ENCODE measurements at places on chromosomes 16 and 17. TPM values are rescaled to one million over a fixed set of nuclear protein-coding genes. Genes with fewer than 3 reads are reported as not detected.

FSCN2 gene
- 1.5 TPM for total RNA-seq

KRT13 gene
- total RNA-seq = not detected

SCARF1 gene
- 289 TPM for total RNA-seq

CACNG4 gene
- total RNA-seq = 0.33 TPM

HCRT gene
- not detected for total RNA-seq

E2F4 gene
- total RNA-seq = 113 TPM

DNA sequence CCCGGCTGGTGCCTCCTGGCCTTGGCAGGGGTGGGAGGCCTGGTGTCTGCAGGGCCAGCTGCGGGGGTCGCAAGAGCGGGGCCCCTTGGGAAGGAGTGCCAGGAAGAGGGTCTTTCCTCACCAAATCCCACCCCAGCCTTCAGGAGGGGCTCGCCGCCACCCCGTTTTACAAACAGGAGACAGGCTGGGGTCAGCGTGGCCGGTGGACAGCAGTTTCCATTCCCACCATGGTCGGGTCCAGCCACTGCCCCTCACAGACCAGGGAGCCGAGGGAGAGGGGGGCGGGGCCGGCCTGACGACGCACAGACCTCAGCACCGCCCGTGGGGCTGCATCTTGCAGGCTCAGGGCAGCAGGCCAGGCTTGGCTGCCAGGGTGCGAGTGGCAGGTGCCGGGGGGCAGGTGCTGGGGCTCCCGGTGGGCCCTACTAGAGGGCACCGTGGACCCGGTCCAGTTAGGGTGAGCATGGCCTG lies 7.6 kb downstream of the CBFA2T3 start:
- DNase-seq = no peak
- H3K4me3 ChIP-seq = no peak overlapping the region
- no peaks in the 10 kb centered on the region for H3K36me3 ChIP-seq
- peaks cover 4% of the 10 kb centered on the region for H3K27me3 ChIP-seq
- no peaks in the 10 kb centered on the region for H3K4me1 ChIP-seq

DNA sequence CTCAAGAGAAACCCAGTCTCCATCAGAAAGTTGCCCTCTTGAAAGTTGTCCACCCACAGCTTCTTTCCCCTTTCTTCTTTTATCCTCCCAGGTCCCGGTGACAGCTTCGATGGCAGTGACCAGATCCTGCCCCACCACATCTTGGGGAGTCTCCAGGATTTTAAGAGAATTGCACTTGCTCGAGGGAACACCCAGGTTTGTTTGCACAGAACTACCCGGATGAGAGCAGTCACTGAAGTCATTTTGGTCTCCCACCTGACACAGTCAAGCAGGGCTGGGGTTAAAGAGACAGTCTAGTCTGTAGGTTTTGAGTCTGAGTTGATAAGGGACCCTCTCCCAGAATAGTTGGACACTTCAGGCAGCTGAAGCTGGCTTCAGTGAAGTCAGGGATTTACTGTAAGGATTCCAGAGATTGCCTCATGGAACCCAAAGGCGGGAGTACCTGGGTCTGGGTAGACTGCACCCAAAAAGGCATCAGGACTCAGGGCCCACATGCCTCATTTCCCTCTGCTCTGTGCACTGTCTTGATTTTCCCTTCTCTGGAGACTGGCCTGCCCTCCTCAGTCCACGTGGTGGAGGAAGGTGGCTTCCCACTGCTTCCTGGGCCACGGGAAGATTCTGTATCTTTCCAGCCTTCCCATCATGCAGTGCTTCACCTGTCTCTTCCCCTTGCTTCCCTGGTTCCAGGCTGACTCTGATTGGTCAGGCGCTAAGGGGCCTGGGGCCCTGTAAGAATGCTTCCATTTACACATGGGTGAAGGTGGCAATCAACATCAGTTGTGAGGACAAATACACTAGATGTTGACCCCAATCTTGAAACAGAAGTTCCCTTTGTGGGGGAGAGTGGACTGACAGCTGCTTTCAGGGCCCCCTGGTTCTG lies 9.5 kb downstream of the MYCBPAP start:
- H3K4me1 ChIP-seq = peaks cover 7% of the 10 kb centered on the region
- H3K27ac ChIP-seq = no peak overlapping the region
- H3K4me3 ChIP-seq = no peak overlapping the region
- H3K27me3 ChIP-seq = no peaks in the 10 kb centered on the region
- no peak for DNase-seq

GRCh38 chr16:30895627-30896260 lies 670 bp upstream of the CTF1 start:
- peak overlapping the region; percentile 92 for H3K4me3 ChIP-seq
- no peak for DNase-seq
- peaks cover 34% of the 10 kb centered on the region for H3K4me1 ChIP-seq
- peaks cover 16% of the 10 kb centered on the region for H3K36me3 ChIP-seq

DNA sequence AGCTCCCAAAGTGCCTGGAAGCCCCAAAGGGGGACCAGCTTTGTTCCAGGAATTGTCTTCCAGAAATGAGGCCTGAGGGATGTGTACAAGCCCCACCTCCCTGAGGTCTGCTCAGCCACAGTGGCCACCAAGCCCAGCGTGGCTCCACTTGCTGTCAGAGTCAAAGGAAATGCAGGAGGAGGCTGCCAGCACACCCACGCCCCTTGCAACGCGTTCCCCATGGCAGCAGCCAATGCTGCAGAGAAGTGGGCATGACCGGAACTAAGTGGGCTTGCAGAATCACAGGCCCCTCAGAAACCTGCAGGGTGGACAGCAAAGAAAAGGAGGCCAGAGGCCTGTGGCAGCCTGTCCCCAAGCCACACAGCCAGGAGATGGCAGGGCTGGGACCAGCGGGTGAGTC lies 320.8 kb downstream of the FOXL1 start:
- DNase-seq = no peak
- H3K27me3 ChIP-seq = peaks cover 13% of the 10 kb centered on the region
- no peak overlapping the region for H3K4me3 ChIP-seq
- no peaks in the 10 kb centered on the region for H3K36me3 ChIP-seq
- H3K4me1 ChIP-seq = peaks cover 38% of the 10 kb centered on the region
- no peak overlapping the region for H3K27ac ChIP-seq

- H3K4me3 ChIP-seq = peak overlapping the region; percentile 96
- DNase-seq = no peak
- peaks cover 12% of the 10 kb centered on the region for H3K36me3 ChIP-seq
- peak overlapping the region; percentile 99 for H3K27ac ChIP-seq
- peaks cover 5% of the 10 kb centered on the region for H3K27me3 ChIP-seq
Observed at GRCh38 chr16:24541233-24541933, 2.0 kb downstream of the RBBP6 start.

DNA sequence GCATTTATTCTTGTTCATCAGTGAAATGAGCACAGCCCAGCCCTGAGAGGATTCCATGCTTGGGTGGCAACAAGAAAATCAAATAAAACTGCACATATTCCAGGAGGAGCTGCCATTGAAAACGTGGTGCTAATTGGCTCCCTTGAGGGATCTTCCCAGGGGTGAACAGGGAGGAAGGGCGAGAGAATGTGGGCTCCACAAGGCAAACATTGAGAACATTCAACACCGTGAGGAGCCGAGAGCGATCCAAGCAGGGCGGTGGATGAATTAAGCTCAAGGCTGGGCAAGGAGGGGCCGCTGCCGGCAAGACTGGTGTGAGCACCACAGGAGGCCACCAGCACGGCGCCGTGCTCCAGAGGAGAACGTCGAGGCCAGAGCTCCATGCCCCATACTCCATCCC lies 166.9 kb downstream of the C16orf95 start:
- H3K36me3 ChIP-seq = peaks cover 5% of the 10 kb centered on the region
- no peak for DNase-seq
- peaks cover 1% of the 10 kb centered on the region for H3K27me3 ChIP-seq

DNA sequence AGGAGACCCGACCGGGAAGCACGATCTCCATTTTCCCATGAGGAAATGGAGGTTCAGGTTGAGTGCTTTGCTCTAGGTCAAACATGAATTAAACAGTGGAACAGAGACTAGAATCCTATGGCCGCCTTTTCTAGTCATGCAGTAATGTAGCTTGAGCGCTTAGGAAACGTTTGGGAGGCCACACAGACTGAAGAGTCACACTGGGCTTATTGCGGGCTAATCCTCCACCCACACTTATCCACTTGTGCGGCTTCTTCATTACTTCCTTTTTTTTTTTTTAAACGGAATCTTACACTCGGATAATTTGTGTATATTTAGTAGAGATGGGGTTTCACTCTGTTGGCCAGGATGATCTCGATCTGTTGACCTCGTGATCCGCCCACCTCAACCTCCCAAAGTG lies 26.0 kb downstream of the CACNG3 start:
- no peak overlapping the region for H3K27ac ChIP-seq
- no peak overlapping the region for H3K4me3 ChIP-seq
- no peak for DNase-seq
- no peaks in the 10 kb centered on the region for H3K4me1 ChIP-seq
- no peaks in the 10 kb centered on the region for H3K36me3 ChIP-seq
- peaks cover 2% of the 10 kb centered on the region for H3K27me3 ChIP-seq

DNA sequence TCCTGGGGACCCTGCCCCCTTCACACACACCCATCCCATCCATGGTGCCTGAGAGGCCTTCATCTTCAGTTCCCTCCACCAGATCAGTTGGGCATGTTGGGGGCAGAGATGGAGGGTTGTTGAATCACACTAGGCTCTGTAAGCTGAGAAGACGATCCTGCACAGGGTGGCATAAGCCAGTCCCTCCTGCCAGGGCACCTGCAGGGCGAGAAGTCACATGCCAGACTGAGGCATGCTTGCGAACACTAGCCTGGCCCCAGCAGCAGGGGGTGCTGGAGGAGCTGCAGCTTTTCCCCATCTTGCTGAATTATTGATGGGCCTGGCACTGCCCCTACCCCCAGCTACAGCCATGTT lies 6.1 kb upstream of the TBX2 start:
- peaks cover 32% of the 10 kb centered on the region for H3K27me3 ChIP-seq
- H3K4me1 ChIP-seq = peaks cover 22% of the 10 kb centered on the region
- H3K36me3 ChIP-seq = peaks cover 18% of the 10 kb centered on the region

DNA sequence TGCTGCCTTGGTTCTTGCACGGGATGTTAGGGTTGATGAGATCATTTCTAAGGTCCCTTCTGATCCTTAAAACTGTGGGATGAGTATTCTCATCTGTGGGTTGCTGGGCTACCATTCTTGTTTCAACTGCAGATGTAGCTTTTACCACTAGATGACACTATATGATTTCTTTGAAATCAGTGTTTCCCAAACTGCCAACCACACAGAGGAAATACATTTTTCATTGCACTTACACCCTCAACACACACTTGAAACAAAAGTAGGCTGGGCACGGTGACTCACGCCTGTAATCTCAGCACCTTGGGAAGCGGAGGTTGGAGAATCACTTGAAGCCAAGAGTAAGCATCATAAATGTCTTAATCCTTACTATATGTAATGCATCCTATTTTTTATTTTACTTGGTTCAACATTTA lies 15.3 kb downstream of the LCMT1 start:
- H3K4me1 ChIP-seq = peaks cover 11% of the 10 kb centered on the region
- no peak overlapping the region for H3K27ac ChIP-seq
- no peak for DNase-seq
- H3K27me3 ChIP-seq = no peaks in the 10 kb centered on the region
- H3K36me3 ChIP-seq = peaks cover 5% of the 10 kb centered on the region

DNA sequence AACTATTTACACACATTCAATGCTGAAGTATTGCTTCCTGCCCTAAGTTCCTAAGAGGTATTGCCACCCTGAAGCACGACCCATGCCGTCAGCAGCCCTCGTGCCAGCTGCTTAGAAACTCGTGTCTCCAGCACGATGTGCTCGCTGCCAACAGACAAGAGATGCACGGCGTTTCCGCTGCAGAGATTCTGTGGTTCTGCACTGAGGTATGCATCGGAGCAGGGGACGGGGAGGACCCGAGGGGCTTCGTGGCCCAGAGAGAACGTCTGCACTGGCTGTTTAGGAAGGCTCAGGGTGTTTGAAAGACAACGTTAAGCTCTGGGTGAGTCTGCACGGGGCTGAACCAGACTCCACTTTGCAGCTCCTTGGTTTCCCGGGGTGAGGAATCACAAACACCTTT lies 82.7 kb upstream of the CREBBP start:
- DNase-seq = no peak
- no peak overlapping the region for H3K27ac ChIP-seq
- H3K4me1 ChIP-seq = peaks cover 6% of the 10 kb centered on the region
- no peaks in the 10 kb centered on the region for H3K27me3 ChIP-seq

GRCh38 chr17:47624727-47625068 lies 25.0 kb upstream of the KPNB1 start:
- H3K27me3 ChIP-seq = no peaks in the 10 kb centered on the region
- no peak overlapping the region for H3K4me3 ChIP-seq
- no peak for DNase-seq
- no peak overlapping the region for H3K27ac ChIP-seq
- no peaks in the 10 kb centered on the region for H3K4me1 ChIP-seq
- peaks cover 15% of the 10 kb centered on the region for H3K36me3 ChIP-seq

DNA sequence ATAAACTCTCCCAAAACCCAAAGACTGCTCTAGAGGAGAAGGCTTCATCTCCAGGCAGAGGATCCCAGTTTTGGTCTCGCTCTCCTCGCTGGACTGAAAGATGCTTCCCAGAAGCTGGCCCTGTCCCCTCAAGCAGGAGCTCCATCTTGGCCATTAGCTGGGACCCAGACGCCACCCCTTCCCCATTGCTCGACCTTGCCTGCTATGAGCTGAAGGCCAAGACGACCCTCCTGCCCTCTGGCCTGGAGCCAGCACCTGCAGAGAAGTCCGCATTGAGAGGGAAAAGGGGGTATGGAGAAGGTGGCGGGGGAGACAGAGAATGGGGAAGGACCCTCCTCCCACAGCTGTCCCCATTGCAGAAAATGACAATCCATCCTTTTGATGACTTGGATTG lies 3.6 kb upstream of the RCVRN start:
- no peak overlapping the region for H3K4me3 ChIP-seq
- no peaks in the 10 kb centered on the region for H3K36me3 ChIP-seq
- peaks cover 2% of the 10 kb centered on the region for H3K27me3 ChIP-seq
- no peak for DNase-seq
- no peak overlapping the region for H3K27ac ChIP-seq
- H3K4me1 ChIP-seq = no peaks in the 10 kb centered on the region

DNA sequence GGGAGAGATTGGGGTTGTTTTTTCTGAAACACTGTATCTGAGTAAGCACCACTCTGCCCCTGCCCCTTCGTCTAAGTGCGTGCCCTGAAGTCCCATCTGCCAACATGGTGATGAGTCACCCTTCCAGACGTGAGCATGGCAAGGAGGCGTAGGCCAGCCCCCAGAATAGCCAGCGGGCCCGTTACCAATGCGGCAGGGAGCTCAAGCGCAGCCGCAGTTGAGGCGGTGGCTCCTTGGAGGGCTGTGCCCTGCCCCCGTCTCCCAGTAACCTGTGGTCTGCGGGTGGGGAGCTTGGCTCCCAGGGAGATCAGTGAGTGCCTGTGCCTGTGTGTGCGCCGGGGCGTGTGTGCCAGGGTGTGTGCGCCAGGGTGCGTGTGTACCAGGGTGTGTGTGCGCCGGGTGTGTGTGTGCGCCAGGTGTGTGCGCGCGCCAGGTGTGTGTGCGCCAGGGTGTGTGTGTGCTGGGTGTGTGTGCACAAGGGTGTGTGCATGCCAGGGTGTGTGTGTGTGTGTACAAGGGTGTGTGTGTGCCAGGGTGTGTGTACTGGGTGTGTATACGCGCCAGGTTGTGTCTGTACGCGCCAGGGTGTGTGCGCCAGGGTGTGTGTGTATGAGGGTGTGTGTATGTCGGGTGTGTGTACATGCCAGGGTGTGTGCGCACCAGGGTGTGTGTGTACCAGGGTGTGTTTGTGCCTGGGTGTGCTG lies 98.6 kb upstream of the CHMP6 start:
- no peak for DNase-seq
- peaks cover 10% of the 10 kb centered on the region for H3K27me3 ChIP-seq
- no peak overlapping the region for H3K27ac ChIP-seq
- peaks cover 3% of the 10 kb centered on the region for H3K4me1 ChIP-seq
- peak overlapping the region; percentile 31 for H3K4me3 ChIP-seq
